ENCODE measurements at places on chromosomes 5 and 9.

- no peak for DNase-seq
Measured at GRCh38 chr5:111016801-111017200, 54.7 kb upstream of the TSLP start.

GRCh38 chr5:83564069-83564749 is 92.7 kb downstream of the VCAN start:
- no peak for DNase-seq

DNA sequence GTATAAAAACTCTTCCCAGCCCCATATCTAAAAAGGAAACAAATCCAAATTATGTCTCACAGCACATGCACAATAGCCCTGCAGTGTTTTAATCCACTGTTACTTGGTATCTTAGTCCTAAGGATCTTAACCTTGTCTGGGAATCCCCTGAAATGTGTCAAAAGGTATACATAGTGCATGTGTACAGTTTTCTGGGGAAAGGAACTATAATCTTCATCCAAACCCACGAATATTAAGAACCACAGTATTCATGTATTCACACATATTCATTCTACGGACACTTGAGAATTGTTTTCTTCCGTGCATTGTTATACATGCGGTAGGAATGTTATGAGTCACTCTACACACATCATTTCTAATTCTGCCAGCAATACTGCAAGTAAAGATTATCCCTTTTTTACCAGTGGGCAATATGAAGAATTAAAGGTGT is 47.8 kb upstream of the SNX2 start:
- no peak for DNase-seq

GRCh38 chr5:6592601-6593000 is 40.2 kb downstream of the NSUN2 start:
- DNase-seq: no peak

GRCh38 chr9:33170464-33171415 is 3.6 kb upstream of the B4GALT1 start:
- DNase-seq: no peak

- DNase-seq: no peak
Measured at GRCh38 chr5:142897328-142897727, 127.2 kb downstream of the ARHGAP26 start.

DNA sequence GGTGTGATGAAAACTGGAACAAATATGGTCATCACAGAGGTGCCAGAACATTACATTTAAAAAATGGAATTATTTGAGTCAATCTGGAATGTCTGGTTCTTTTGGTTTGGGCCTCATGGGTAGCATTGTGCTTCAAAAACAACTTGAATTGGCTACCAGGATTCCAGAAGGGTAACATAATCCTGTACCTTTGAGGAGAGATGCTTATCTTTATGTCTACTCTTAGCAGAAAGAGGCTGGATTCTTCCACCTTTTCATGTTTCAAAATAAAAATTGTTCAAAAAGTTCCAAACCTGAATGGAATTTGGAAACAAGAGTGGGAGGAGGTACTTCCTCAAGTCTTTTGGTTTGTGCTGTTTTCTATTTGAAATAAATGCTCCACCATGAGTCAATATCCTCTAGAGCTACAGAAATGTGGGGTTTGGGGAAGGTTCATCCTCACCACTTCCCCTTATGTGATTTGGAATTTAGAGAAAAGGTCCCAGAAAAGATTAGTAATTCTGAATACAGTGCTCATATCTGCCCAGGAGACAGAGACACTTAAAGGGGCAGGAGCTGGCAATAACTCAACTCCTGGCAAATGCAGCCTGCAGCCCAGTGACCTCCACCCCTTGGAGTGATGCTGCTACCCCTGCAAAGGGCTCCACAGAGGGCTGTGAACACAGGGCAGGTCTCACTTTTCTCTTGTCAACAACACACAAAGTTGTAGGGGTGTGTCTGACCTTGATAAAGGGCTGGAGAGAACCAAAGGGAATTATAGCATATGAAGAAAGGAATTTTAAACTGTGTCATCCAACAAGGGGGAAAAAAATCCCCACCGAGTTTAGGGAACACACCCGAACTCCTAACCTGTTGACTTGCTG is 272.8 kb downstream of the CWC27 start:
- no peak for DNase-seq

- DNase-seq: no peak
Measured at GRCh38 chr9:95087659-95088242, 229.8 kb downstream of the FANCC start.

GRCh38 chr5:81948349-81948748 is 23.5 kb upstream of the ATG10 start:
- no peak for DNase-seq

GRCh38 chr9:68672215-68672614 is 32.8 kb upstream of the PIP5K1B start:
- no peak for DNase-seq

GRCh38 chr9:115250621-115251032 is 132.7 kb upstream of the TNC start:
- no peak for DNase-seq

- DNase-seq: no peak
Measured at GRCh38 chr9:79477241-79477840, 94.4 kb upstream of the TLE4 start.

- no peak for DNase-seq
Measured at GRCh38 chr5:179769271-179769670, 24.5 kb upstream of the LTC4S start.

DNA sequence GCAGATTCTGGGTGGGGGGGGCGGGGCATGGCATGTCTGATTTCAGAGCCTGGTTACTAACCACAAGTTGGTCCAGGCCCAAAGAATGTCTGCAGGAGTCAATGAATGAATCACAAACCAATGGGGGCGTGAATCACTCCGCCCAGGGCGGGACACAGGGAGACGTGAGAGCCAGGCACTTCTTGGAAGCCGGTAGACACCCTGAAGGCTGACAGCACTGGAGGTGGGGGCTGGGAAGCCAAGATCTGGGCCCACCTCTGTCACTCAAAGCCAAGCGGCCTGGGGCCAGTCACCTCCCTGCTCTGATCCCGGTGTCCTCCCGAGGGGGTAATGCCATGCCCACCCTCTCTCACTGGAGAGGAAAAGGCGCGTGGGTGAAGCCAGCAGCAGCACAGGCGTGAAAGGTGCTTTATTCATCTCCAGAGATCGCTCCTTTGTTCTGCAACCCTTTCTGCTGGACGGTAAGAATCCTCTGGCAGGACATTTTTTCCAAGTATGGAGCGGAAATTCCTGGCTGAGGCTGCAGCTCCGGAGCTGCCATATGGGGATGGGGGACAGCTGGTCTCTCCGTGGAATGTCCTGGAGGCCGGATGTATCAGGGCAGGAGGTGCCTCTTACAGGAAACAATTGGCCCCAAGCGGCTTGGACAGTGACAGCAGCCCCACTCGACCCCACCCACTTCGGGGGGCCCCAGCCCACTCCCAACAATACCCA is 85.0 kb downstream of the STK10 start:
- no peak for DNase-seq

DNA sequence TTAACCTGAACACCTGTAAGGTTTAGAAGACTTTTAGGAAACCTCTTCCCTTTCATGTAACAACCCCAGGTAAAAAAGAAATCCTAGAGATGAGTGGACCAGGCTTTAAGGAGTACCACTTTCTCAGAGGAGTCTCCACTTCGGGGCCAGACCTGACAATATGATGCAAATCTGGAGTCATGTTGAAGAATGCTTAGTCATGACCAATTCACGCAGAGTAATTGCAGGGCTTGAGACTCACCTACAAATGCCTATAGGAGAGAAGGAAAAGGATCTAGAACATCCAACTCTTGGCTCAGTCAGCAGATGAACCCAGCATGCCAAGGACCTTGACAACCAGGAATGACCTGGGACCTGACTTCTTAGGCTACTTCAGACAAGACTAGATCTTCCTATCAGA is 235.4 kb downstream of the DOCK8 start:
- no peak for DNase-seq

GRCh38 chr5:104189909-104190308 is 627.3 kb upstream of the NUDT12 start:
- no peak for DNase-seq

GRCh38 chr5:1312993-1313833 is 18.3 kb upstream of the TERT start:
- no peak for DNase-seq

DNA sequence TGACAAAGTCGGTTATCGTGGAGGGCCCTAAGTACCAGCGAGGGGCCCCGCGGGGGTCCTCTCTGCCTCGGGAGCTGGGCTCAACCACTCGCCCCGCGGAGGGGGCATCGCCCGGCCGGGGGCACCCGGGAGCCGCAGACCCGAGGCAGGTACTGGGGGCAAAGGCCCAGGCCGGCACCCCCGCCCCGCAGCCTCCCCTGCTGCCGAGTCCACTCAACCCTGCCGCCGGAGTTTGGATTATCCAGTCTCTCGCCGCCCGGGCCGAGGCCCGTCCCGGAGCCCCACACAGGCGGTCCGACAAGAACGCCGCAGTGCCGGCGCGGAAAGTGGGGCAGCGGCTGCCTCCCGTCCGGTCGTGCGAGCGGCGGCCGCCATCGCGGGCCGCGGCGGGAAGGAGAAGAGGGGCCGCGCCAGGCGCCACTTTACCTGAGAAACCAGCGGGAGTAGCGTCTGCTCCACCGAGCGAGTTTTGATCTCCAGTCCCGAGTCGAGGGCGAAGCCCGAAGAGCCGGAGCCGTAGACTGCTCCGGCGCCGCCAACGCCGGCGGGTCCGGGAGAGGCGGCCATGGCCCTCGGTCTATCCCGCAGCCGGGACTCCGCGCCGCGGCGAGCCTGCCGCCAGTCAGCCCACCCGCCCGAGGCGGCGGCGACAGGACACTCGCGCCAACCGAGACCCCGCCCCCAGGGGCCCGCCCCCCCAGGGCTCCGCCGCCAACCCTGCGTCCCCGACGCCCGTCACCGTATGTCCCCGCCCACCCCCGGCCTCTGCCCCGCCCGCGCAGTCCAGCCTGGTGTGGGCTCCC is at the start of gene CTNNAL1:
Gene CTNNAL1 (minus strand): TSS at position 624 of the 803 bp plus-strand sequence. CDS start 57 bp downstream, at position 567.
- DNase-seq: peak; percentile 75

GRCh38 chr5:33257807-33258429 is 182.8 kb upstream of the TARS1 start:
- DNase-seq: no peak

DNA sequence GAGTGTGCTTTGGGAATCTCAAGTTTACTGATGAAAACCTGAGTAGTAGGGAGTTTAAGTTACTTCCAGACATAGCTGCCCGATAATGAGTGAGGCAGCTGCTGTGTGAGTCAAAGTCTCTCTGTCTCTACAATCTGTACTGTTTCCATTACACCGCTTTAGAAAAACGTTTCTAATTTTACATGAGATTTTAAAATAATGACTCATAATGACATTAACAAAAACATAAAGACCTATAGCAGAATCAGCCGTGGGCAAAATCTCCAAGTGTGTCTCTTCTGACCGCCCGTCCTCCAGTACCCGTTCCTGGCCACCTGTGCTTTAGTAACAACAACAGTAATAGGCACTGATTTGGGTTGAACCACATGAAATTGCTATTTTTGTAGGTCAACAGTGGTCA is 69.6 kb upstream of the PRRC1 start:
- no peak for DNase-seq

DNA sequence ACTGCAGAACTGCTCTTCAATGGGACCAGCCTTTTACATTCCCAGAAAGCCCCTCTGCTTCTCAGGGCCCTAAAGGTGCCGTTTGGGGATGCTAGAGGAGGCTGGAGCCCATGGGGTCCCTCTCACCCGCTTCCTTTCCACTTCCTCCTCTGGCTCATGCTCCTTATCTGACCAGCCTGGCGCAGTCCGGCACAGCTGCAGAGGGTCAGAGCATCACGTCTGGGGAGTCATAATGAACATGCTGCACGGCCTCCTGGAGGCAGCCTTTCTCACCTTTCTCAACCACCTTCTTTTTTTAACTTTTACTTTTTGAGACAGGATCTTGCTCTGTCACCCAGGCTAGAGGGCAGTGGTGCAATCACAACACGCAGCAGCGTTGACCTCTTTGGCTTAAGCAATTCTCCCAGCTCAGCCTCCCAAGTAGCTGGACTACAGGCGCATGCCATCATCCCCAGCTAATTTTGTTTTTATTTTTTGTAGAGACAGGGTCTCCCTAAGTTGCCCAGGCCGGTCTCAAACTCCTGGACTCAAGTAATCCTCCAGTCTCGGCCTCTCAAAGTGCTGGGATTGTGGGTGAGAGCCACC is 15.1 kb upstream of the TCF7 start:
- no peak for DNase-seq

DNA sequence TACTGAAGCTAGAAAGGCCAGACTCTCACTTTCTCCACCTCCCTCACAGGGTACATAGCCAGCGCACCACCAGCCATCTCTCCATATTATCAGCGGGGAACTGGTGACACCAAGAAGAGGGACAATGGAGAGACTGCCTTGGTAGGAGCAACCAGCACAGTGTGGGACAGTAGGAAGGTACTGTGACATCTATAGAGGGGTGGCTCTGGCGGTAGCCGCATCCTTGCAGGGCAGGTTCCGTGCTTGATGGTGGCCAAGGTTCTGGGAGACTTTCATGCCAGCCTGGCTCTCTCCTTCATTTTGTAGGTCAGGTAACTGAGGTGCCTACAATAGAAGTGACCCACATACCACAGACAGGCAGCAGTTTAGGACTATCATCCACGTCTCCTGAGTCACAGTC is 65.5 kb upstream of the SMIM23 start:
- DNase-seq: no peak

DNA sequence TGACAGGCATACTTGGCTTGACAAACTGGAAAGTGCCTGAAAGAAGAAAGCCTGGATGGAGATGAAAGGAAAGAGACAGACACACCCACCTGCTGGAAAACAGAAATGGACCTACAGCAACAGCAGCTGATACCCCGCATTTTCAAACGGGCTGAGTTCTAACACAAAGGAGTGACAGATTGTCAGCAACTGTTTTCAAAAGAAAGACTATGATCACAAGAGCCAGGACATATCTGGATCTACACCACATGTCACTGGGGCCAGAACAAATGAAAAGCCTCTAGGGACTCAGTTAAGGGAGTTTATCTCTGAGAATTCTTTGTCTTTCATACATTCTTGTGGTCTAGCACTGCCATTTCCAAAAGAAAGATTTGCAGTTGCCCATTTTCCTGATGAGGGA is 24.1 kb upstream of the FST start:
- no peak for DNase-seq

DNA sequence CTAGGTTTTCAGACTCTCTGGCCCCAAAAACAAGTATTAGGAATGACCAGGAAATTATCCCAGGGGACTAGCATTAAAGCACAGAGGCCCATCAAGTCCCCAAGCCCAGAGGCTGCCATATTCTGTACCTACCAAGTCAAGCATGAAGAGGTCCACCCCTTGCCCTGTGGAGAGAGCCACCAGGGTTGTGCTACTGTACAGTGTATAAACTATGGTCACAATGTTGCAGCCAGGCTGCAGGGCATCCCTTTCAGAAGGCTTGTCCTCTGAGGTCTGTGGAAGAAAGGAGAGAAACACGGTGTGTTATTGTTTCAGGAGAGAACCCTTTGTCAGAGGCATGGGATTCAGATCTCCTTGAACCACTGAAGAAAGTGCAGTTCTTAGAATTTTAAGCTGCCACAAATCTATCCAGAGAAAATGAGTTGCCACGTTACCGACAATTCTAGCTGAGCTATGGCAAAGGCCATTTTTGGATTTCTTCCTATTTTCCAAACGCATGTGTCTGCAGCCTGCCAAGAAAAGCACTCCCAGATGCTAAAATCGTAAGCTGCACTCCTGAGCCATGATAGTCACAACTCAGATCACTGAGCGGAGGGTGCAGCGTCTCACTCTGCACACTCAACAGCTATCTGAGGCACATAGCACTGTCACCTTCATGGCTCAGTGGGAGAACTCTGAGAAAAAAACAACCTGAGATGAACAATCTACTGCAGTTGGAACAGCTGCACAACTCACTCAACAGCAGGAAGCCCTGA is 45.5 kb upstream of the SPATA31E1 start:
- DNase-seq: no peak

- DNase-seq: no peak
Measured at GRCh38 chr9:132647355-132647754, 22.4 kb downstream of the DDX31 start.
